A549 treated with ZK216348 at 1 μM for 4 hours (cell line): ENCODE measurements at places on chromosomes 1 and 21. TPM values are rescaled to one million over a fixed set of nuclear protein-coding genes. Genes with fewer than 3 reads are reported as not detected.

Gene RPE65
- total RNA-seq: not detected in 5 replicates

Gene HSPA6
- total RNA-seq: 1.1 to 10.4 TPM (median 2.8 TPM) in 5 replicates

Gene CD1E
- total RNA-seq: not detected in 5 replicates

Gene SPATA46
- total RNA-seq: not detected in 5 replicates

Gene SGIP1
- not detected in 5 replicates for total RNA-seq

Gene INSRR
- not detected in 5 replicates for total RNA-seq

Gene OR14K1
- not detected in 5 replicates for total RNA-seq

Gene CDC20
- total RNA-seq: 156 to 204 TPM (median 203 TPM) in 5 replicates

Gene CRYAA
- total RNA-seq: not detected in 5 replicates

Gene LEFTY1
- total RNA-seq: 0.49 to 0.76 TPM (median 0.55 TPM) in 5 replicates

Gene DMBX1
- total RNA-seq: 0.51 to 1.2 TPM (median 0.99 TPM) in 5 replicates

Gene OR2L8
- not detected in 5 replicates for total RNA-seq

Gene CNIH3
- total RNA-seq: 0.31 to 0.72 TPM (median 0.68 TPM) in 5 replicates

Gene CDK11B
- 25.1 to 27.9 TPM (median 27.5 TPM) in 5 replicates for total RNA-seq

Gene HFM1
- not detected in 5 replicates for total RNA-seq

Gene LENEP
- total RNA-seq: not detected in 5 replicates

Gene GJB5
- 0.16 to 0.28 TPM (median 0.19 TPM) in 3 of 5 replicates, not detected in the others for total RNA-seq

Gene TNFRSF1B
- 0.31 to 1.4 TPM (median 0.54 TPM) in 5 replicates for total RNA-seq

Gene ORC1
- total RNA-seq: 18.3 to 20.6 TPM (median 19.3 TPM) in 5 replicates

Gene CD53
- total RNA-seq: not detected in 5 replicates

Gene SAMD13
- 0.19 to 1.1 TPM (median 0.53 TPM) in 5 replicates for total RNA-seq

Gene NBPF4
- 0.08 to 0.14 TPM (median 0.13 TPM) in 4 of 5 replicates, not detected in the other for total RNA-seq
